Bronchial epithelial cell (primary cell): ENCODE measurements at places on chromosomes 5 and 9.
A peak's percentile ranks its signal among the peaks of the same experiment; 100 is the strongest.

DNA sequence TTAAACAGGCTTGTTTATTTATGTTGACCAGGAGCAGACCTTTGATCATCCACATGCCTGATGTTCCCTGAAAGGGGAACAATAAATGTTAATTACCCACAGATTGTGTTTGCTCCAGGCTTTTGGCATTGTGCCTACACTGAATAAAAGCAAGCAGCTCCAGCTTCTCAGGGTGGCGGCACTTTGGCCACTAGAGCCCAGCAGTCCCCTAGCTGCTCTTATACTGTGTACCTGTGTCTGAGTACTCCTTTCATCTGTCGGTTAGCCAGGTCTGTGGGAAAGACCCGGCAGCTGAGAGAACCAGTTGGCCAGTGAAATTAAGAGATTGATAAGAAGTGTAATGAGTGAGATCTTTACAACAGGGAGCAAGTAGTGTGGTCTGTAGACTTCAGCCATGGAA, 254.8 kb upstream of the FTMT start:
- no peak for DNase-seq

- DNase-seq = no peak
Observed at GRCh38 chr9:121672213-121672612, 20.8 kb downstream of the DAB2IP start.

GRCh38 chr9:121156263-121156731, 45.4 kb downstream of the RAB14 start:
- peak; percentile 96 for DNase-seq

DNA sequence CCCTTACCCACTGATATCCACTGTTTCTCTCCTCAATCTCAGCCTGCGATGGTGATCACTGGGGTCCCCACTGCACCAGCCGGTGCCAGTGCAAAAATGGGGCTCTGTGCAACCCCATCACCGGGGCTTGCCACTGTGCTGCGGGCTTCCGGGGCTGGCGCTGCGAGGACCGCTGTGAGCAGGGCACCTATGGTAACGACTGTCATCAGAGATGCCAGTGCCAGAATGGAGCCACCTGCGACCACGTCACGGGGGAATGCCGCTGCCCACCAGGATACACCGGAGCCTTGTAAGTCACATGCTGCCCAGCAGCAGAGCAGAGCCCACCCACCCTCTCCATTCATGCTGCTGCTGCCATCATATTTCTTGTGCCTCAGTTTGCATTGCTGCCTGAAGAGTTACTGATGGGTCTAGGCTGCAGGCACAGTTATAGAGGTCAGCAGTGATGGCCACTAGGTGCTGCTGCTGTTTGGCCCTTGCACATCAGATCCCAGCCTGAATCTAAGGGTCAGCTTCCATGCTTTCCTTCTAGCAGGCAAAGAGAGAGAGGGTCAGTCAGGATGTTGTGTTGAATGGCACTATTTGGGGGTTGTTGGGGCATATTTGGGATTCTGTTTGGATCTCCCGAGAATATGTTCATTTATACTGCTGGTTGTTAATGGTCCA, 106.0 kb downstream of the MEGF10 start:
- DNase-seq = no peak

- no peak for DNase-seq
Observed at GRCh38 chr5:148739524-148739923, 85.2 kb upstream of the HTR4 start.

GRCh38 chr5:74510476-74511075, 130.0 kb downstream of the ENC1 start:
- no peak for DNase-seq

GRCh38 chr9:38355517-38356120, 36.9 kb upstream of the ALDH1B1 start:
- DNase-seq = no peak

DNA sequence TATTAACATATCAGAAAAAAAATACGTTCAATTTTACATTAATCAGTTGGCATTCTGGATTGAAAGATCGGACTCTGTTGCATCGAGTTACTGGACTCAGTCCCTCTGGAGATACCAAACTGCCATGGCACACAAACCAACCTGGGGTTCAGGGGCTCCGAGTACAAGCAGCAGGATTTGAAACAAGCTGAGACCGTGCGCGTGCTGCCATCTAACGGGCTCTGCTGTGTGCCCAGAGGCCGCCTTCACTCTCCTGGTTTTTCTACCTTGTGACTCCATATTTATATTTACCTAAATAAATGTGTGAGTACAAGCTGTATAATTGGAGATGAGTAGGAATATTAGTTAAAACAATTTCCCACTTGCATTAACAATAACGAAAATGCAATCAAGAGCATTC, 48.2 kb downstream of the ANXA1 start:
- DNase-seq = peak; percentile 15

GRCh38 chr5:135312255-135312935, 86.6 kb downstream of the MACROH2A1 start:
- DNase-seq = peak; percentile 29

DNA sequence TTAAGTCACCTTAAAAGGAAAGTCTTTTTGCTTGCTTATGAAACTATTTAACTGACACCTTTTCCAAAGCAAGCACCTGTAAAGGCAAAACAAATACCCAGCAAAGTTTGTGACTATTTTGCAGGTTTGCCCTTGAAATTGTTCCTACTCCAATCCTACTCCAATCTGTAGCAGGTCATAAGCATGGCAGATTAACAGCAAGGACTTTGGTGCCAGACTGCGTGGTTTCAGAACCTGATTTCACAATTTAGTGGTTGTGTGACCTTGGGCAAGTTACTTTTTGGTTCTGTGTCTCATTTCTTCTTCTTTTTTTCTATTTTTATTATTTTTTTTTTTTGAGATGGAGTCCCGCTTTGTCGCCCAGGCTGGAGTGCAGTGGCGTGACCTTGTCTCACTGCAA, 282.1 kb downstream of the RFX3 start:
- DNase-seq = no peak

DNA sequence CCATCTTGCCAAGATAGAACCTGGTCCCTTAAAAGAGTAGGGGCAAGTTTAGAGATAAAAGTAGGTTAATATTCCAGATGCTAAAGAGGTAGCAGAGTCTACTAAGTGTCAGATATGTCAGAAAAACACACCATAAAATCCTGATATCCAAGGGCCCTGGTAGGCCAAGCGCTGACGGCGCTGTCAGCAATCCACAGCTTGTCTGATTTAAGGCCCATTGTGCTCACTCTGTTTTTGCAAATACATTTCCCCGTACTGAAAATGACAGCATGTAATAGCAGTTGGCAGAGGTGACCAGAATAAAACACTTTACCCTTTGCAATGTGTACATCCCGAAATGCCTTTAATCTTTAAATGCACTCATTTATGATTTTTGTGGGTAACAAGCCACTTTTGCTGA, 9.9 kb upstream of the NUDT12 start:
- no peak for DNase-seq
